ENCODE measurements at places on chromosomes 1 and 21.

DNA sequence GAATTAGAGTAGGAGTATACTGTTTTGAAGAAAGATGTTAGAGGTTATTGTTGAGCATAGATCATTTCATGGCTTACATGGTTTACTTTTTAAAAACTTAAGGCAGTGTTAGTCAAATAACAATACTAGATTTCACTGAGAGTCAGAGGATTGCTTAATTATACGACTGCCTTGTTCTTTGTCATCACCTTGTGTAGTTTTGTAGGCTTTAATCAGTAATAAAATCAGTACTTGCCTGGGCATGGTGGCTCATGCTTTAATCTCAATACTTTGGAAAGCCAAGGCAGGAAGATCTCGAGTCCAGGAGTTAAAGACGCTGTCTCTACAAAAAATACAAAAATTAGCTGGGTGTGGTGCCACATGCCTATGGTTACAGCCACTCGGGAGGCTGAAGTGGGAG is 41.3 kb upstream of the GPR52 start:
- DNase-seq, result no peak

DNA sequence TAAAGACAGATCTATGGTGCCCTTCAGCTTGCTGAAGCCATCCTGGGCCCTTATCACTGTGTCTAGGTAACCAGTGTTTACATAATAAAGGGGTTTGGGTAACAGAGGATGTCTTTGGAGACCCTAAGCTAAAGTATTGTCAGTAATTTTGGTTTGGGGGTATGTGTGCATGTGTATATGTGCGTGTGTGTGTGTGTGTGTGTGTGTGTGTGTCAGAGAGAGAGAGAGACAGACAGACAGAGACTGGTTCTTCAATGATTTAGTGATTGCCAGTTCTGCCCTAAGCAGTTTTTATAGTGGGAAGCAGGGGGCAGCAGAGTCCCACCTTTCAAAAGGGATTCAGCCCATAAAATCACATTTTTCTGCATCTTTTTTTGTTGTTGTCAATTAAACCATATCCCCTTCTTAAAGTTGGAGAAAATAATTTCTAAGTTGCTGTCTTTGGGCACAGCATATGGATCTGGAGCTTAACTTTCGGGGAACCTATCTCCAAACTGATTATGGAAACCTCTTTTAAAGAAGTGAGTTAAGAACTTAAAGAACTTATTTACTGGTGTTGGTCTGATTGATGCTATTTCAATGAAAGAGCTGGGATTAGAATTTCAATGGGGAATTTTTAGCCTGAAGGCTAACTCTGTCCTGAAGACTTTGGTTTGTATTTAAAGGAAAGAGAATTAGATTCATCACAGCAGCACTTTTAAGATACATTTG is 51.1 kb downstream of the ZNF326 start:
- no peak for DNase-seq

DNA sequence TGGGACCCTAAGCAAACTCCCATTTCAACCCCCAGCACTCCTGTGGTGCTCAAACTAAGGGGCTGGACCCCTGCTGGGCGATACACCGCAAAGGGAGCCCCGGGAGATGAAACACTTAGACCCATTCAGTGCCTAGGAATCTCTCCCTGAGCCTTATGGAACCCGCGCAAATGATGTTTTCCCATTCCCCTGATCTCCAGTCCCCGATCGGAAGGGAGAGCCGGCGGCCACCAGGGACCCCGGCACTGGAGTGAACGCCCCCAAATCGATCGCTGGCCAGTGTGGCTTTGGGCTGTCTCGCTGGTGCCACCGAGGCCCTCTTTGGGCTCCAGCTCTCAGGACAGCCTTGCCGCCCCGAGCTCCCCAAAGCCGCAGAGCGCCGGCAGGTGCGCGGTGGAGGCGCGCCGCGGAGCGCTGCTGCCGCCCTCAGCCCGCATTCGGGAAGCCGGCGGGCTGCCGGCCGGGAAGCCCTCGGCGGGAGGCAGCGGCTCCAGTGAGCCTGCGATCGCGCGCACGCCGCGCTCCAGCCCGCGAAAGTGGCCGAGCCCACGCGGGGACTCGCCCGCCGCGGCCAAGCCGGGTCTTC is 1.1 kb downstream of the PLXNA2 start:
- DNase-seq, result peak; percentile 18

GRCh38 chr21:36087362-36088138 is 17.7 kb downstream of the CBR1 start:
- no peak for DNase-seq

- DNase-seq, result no peak
These were observed at the start of gene CACNA1E for GRCh38 chr1:181483285-181484195. TSS of gene CACNA1E (plus strand) at chr1:181483517. CDS start at chr1:181483745, 228 bp downstream.

DNA sequence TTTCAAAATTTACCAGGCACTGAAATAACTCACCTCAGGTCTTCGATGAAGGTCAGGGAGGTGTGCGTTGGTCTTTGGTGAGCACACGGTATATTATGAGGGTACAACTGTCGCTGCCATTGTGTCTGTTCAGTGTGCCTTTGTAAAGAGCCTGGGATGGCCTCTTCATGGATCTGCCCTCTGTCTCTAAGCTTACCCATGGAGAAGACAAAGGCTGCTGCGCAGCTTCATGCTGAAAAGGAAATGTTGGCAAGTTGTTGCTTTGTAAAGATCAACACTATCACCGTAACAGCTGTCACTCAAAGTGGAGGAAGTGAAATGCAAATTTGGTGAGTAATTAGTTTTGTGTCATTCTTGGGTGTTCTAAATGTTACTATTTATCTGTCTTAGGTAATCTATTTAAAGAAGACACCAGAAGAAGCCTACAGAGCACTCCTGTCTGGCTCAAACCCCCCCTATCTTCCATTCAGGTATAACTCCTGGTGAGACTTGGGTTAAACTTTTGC is 71.6 kb downstream of the CDC14A start:
- no peak for DNase-seq

DNA sequence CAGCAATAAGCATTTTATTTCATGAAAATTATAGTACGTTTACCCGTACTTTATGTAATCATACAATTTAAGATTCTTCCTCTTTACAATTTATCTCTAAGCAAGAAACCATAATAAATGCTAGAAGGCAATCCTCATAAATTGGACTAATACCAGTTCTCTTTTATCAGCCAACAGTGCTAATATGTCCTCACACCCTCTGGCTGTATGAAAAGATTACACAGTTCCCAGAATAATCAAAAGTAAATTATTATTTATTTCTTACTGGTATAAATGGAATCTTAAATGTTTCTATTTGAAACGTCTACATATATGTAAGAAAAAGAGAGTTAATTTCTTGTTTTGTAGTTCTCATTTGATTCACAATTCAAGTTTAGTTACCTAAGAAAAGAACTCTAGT is 3.1 kb upstream of the CDKN2C start:
- DNase-seq, result no peak

GRCh38 chr1:157505481-157506272 is 46.6 kb downstream of the FCRL5 start:
- peak; percentile 40 for DNase-seq

DNA sequence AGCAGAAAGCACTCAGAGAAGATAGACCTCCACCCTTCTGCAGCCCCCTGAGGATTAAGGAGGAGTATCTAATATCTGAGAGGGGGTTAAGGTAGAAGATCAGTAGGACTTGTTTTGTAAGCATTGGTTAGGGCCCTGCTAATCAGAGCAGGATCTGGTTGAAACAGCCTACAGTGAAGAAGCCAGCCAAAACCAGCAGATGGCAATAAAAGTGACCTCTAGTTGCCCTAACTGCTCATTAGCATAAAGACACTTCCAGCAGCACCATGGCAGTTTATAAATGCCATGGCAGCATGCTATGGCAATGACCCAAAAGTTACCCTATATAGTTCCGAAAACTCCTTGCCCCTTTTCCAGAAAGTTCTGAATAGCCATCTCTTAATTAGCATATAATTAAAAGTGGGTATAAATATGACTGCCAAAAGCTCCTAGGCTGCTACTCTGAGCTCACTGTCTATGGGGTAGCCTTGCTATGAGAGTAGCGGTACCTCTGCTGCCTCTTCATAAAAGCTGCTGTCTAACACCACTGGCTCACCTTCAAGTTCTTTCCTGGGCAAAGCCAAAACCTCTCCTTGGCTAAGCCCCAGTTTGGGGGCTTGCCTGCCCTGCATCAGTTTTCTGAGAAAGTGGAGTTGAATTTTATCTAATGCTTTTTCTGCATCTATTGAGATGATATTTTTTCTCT is 254.2 kb downstream of the PAPPA2 start:
- DNase-seq, result no peak

GRCh38 chr1:54792686-54793282 is 8.3 kb downstream of the TTC22 start:
- DNase-seq, result no peak

DNA sequence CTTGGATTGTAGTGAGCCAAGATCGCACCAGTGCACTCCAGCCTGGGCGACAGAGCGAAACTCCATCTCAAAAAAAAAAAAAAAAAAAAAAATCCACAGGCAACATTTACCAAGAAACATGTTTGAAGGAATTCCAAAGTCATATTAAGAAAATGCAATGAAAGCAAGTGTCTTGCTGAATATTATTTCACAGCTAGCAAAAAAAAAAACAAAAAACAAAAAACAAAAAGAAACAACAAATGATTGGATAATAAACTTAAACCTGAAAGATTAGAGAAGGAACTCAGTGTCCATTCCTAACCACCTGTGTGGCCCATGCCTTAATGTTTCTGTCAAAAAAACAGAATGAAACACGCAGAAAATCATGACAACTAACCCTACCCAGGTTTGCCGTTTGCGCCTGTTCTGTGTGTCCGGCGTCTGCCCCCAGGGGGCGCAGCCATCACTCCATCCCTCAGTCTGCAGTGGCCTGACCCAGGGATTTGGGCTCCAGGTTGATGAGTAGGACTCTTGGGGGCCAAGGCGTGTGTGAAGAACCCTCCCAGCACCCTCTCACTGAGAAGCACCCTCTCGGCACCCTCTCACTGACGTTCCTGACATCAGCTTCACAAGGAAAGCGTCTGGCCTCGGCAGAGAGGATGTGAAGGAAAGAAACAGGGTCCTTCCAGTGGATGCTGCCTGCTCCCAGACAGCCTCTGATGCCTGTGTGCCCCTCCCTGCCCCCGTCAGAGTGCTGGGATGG is 19.2 kb upstream of the PTTG1IP start:
- peak; percentile 20 for DNase-seq

DNA sequence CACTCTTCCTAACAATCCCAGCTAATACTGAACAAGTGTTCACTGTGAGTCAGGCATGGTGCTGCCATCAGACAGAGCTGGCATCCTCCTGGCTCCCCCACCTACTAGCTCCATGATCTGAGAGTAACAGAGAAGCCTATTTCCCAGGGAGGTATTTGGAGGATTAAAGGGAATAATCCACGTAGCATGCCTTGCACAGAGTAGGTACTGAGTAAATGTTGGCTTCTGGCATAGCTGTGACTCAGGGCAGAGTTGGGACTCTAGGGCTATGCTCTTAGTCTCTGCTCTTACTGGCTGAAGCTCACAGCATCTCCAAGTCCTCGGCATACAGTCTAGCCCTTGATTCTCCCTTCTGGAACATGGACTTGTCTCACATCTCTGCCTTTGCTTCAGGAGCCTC is 8.2 kb downstream of the ARHGEF19 start:
- no peak for DNase-seq

- DNase-seq, result no peak
These were observed 241.2 kb upstream of the MAP1LC3C start for GRCh38 chr1:242240077-242240476.

Measured in fibroblast of gingiva (primary cell).